ENCODE measurements at places on chromosomes 2 and 18.

GRCh38 chr2:217942731-217943335 lies 60.0 kb downstream of the TNS1 start:
- no peak for DNase-seq

GRCh38 chr2:40164736-40165508 lies 287.0 kb downstream of the SLC8A1 start:
- peak; percentile 44 for DNase-seq

- peak; percentile 71 for DNase-seq
These were observed 24.5 kb downstream of the MYO3B start for GRCh38 chr2:170202437-170202836.

DNA sequence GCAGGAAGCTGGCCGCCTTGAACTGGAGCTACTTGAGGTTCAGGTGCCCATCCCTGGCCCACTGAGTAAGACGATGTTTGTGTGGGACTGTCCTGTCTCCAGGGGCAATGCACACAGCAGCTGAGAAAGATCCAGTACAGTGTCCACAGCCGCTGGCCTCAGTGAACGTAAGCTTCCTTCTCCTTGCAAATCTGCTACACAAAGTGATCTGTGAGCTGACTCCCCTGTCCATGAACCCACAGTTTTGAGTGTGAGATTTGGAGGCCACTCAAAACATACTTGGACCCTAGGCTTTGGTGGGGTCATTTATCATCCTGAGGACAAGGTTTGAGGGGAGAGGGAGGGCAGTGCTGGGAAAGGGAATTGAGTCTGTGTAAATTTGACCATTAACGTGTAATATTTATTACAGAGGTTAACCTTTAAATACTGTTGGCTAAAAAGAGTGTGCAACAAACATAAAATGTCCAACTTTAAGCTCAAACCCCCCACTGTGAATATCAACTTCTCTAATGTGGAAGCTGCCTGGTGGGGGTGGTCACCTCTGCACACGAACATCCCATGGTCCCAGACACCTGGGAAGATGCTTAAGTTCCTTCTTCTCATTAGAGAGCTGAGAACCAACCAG lies 4.9 kb upstream of the CYS1 start:
- DNase-seq, result no peak

DNA sequence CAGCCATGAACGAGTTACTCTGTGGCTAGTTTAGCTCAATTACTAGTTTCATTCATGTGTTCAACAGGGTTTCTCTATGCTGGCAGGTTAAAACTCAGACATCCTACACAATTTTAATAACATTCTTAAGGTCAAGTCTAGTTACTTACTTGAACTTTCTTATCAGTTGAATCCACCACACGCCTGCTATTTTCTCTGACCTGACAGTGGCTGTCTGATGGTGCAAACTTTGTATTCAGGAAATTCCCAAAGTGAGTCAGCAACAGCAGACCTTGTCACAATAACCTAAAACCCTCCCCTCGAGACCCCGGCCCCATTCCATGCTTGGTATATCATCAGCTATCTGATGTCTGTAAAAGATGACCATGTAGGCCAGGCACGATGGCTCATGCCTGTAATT lies 20.8 kb upstream of the CIDEA start:
- no peak for DNase-seq

GRCh38 chr2:119371111-119371510 lies 4.3 kb downstream of the DBI start:
- DNase-seq, result no peak

- DNase-seq, result no peak
These were observed 279.7 kb downstream of the SRBD1 start for GRCh38 chr2:45331410-45331786.

DNA sequence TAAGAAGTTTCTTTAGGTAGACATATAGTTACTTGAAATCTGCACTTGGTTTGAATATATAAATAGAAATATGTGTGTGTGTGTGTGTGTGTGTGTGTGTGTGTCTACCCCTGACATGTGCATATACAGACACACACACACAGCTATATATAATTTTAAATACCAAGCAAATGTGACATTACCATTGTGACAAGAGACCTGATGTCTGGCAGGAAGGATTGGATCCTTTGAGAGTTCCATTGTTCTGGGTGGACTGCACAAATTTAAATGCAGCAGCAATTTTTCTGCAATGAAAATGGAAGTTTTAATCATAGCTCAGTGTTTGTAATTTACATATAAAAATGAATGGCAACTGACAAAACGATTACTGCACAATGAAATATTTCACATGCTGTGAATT lies 87.8 kb upstream of the CCDC195 start:
- no peak for DNase-seq

- no peak for DNase-seq
These were observed 2.1 kb downstream of the SERPINB8 start for GRCh38 chr18:63972002-63972376.

DNA sequence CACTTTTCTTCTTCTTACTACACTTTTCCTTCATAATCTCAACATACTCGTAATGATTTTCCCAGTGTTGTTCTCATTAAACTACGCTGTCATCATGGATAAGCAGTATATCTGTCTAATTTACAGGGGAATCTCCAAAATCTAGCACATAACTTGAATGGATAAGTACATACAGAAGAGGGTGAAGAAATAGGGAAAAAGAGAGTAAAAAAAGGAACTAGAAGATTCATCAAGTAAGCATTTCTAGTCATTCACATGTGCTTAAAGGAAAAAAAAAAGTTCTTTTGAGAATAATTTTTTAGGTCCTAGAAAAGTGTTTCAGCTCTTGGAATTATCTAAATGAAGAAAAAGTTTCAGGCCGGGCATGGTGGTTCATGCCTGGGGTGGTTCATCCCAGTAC lies 51.6 kb downstream of the SRBD1 start:
- DNase-seq, result no peak

DNA sequence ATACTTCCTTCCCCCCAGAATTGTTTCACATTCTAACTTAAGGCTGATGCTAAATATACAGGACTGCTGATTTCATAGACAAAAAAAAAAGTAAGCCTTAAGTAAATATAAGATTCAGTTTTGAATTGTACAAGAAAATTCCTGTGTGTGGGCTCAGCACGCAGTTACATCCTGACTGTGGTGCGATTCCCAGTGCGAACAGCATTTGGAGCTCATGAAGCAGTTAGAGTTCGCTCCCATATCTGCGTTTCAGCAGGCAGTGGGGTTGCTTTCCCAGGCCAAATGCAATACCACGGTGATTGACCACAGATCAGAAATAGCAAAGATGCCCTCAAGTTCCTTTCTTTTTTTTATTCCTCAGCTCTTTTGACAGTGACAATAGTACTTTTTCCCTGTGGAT lies 75.6 kb downstream of the SATB2 start:
- no peak for DNase-seq

DNA sequence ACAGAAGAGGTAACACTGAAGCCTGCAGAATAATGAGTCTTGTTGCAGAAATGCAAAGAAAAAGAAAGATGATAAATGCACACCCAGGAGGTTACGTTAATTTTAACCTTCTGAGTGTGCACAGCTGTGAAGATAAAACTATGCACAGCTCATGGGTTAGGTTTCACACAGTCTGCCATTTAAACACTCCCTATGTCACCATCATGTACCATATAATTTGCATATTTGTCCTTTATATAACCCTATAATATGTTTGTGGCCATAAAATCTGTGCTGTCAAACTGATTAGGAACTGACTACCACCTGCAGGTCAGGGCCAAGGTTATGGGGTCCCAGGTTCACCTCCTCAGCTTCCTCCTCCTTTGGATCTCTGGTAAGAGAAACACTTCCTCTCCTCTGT lies 205.5 kb downstream of the RPIA start:
- DNase-seq, result no peak

DNA sequence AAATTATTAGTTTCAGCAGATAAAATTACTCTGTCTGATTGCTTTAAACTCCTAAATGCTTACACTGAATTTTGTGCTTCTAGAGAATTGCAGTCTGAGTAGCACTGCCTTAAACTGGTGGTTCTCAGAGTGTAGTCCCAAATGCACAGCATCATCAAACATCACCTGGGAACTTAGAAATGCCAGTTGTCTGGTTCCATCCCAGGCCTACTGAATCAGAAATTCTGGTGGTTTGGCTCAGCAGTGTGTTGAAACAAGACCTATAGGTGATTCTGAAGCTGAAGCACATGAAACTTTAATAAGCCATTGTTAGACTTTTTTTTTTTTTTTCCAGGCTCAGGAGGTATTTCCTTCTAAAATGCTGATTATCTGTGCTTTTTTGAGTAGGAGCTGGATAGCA lies 22.0 kb downstream of the EPC2 start:
- no peak for DNase-seq

DNA sequence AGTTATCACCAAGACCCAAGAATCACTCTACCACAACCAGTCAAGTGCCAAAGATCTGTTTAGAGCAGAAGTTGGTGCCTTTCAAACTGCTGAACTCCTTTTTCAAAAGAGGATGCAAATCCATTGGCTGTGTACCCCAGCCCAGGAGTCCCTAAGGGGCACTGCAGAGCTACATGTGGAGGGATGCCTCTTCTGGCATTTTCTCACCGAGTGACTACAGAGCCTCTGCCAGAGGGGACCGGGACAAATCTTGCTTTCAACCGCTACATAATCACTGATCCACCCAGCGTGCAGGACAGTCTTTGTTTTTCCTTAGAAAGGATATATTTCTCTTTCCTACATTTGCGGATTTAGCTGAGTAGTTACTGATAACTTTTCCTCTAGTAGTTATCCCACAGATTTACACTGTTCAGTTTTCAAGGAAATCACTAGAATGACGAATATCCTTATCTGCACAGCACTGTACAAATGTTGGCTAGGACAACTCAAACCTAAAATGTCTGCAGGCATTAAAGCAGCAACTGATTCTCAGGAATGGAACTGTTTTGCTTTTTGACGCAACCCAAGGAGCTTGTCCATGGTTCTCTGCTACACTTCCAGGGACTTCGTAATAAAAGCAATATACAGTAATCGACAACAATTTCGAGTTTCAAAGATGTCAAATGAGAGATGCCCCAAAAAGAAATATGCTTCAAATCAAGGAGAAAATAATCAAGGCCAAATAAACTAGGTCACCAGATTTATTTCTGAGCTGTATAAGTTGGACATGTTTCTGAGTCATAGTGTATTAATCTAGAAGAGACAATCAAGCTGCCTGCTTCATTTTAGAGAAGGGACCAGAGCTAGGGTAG lies 24.1 kb downstream of the EPB41L3 start:
- no peak for DNase-seq

DNA sequence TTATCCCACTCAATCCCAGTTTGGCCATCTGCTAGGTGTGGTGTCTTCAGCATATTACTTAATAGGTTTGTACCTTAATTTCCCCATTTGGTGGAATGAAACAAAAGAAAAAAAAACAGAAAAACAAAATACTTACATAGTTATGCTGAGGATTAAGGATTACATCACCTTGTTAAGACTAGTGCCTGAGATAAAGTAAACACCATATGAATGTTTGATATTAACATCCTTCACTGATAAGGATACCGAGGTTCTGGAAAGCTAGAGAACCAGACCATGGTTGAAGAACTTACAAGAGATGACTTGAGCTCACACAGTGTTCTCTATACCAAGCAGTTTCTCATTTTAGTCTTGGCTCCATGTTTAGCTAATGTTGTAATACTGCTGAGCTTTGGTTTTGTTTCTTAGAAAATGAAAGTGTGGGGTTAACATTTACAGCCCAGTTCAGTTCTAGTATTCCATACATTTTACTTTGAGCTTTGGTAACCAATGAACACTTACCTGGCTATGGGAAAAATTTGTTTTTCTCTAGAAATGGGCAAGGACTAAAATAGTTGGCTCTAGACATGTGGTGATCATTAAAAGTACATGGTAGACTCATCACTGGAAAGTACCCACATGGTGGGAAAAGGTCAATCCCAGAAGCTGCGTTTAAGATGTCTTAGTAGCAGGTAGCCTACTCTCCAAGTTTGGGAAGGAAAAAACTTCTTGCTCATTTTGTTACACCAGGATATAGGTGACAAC lies 5.8 kb upstream of the GPD2 start:
- DNase-seq, result no peak

- DNase-seq, result peak; percentile 69
These were observed at the start of gene SETBP1 for GRCh38 chr18:44680273-44681075. SETBP1 (plus strand) TSS chr18:44680888; CDS start chr18:44701347, 20,459 bp downstream.

- DNase-seq, result no peak
These were observed 158.0 kb downstream of the INHBB start for GRCh38 chr2:120503793-120504571.

DNA sequence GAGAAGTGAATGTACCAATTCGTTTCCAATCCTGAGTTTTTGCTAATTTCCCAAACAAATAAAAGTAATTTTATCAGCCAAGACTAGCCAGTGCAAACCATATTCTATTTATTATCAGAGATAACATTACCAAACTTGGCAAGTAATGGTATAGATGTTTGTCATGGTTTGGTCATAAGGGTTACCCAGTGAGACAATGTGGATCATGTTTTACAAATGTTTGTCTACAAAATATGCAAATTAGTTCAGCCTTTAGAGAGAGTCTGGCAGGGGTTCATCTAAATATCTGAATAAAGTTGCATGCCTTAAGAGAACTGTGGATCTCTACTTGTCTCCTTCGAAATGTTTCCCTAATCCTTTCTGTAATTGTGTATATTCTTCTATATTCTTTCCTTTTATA lies 152.2 kb downstream of the KCNH7 start:
- DNase-seq, result no peak

DNA sequence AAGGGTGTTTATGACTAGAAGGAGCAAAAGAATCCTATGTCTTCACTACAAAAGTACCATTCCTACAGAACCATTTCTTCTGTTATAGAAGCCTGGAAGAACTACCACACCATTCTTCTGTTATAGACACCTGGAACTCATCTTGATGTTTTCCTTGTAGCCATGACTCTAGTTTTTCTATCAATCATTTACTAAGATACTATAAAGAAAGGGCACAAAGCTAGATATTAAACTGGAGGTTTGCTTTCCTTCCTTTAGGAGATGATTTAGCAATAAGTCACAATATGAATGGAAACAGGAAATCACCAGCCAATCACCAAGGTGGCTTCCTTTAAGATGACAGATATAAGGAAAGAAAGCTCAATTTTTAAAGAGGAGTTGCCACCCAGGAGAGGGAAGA lies 100.3 kb upstream of the NEUROD1 start:
- no peak for DNase-seq

- no peak for DNase-seq
These were observed 1.4 kb downstream of the RMC1 start for GRCh38 chr18:23504720-23505119.

- DNase-seq, result no peak
These were observed 5.8 kb upstream of the ADNP2 start for GRCh38 chr18:80103231-80103630.

GRCh38 chr2:207123335-207123744 lies 42.4 kb downstream of the KLF7 start:
- no peak for DNase-seq
